ENCODE measurements at places on chromosomes 3 and 15.

DNA sequence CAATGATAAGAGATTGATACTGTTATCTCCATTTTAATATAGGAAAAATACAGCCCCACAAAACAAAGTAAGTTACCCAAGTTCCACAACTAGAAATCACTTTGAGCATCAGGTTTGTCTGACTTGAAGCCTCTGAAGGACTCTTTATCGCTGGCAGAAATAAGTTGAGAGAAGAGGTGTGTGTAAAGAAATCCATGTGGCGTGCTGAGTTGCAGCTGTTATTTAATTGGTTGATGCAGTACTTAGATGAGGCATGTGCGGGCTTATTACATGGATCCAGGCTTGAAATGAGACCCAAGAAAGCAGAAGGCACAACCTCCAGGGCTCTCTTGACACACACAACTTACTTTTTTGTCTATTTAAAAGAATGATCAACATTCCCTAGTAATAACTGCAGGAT lies 221.3 kb downstream of the PDZRN3 start:
- no peak for DNase-seq

DNA sequence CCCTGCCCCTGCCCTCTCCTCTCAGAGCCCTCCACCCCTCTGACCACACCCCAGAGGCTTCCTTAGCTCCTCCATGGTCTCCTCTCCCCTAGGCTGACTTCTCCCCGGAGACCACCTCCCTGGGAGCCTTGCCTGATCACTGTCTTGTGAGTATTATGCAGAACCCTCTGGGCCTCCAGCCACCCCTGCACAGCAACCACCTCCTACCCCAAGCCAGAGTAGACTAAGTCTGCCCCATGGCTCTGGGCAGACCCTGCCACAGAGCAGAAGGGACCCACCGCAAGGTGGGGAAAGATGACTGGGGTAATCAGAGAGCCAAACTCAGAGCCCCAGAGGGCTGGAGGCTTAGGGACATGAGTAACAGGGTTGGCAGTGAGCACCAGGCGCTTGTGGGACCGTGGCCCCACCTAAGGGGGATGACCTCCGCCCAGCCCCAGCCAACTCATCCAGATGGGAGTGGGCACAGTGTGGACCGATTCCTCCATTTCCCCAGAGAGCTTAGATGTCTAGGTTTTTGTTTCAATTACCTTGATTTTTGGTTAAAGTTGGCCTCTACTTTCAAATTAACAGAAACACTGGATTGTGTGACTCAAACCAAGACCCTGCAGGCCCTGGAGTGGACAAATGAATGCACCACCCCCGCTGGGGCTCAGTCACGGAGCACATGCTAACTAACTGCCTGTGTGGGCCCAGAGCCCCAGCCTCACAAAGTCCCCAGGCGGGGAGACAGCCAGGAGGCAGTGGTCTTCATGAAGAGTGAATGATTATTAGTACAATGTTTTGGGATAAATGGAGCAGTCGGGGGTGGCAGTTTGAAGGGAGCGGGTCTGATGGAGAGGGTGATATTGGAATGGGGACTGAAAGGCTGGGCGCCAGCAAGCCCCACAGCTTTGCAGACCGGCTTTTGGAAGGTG lies 119.4 kb upstream of the PRR20G start:
- no peak for DNase-seq

- DNase-seq: peak; percentile 61
Observed at GRCh38 chr3:197298945-197299854, 788 bp upstream of the DLG1 start.

GRCh38 chr15:98408231-98408630 lies 240.1 kb upstream of the IGF1R start:
- no peak for DNase-seq

- no peak for DNase-seq
Observed at GRCh38 chr3:47041114-47041513, 61.6 kb downstream of the NBEAL2 start.

- no peak for DNase-seq
Observed at GRCh38 chr3:45507820-45508317, 86.7 kb upstream of the LIMD1 start.

DNA sequence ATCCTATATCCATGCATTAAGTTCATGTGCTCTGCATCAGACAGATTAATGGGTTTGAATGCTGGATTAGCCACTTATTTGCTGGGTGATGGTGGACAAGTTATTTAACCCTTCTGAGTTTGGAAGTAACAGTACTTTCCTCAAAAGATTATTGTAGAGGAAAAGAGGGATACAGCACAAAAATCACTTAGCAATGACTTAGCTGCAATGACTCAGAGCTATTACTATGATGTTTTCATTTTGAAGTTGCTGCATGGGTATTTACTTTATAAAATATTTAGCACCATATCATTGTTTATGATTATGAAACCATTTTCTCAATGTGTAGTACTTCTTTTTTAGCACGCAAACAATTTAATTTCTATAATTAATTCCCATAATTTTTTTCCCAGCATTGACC lies 248.4 kb downstream of the MYRIP start:
- DNase-seq: no peak

DNA sequence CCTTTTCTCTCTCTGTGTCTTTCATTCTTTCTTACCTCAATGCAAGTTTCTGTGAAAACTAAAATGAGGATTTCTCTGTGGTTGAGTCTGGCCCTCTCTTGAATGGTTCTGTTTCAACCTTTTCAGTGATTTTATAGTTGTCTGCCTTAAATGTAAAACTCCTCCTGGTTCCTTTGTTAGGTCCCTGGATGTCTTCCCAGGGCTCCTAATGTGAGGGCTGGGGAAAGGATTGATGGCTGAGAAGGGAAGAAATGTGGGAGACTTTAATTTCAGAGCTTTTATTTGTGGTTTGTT lies 90.6 kb upstream of the GRM7 start:
- no peak for DNase-seq

GRCh38 chr15:50066202-50066601 lies 52.8 kb downstream of the ATP8B4 start:
- DNase-seq: no peak

- DNase-seq: no peak
Observed at GRCh38 chr15:50113187-50113505, 5.9 kb downstream of the ATP8B4 start.

DNA sequence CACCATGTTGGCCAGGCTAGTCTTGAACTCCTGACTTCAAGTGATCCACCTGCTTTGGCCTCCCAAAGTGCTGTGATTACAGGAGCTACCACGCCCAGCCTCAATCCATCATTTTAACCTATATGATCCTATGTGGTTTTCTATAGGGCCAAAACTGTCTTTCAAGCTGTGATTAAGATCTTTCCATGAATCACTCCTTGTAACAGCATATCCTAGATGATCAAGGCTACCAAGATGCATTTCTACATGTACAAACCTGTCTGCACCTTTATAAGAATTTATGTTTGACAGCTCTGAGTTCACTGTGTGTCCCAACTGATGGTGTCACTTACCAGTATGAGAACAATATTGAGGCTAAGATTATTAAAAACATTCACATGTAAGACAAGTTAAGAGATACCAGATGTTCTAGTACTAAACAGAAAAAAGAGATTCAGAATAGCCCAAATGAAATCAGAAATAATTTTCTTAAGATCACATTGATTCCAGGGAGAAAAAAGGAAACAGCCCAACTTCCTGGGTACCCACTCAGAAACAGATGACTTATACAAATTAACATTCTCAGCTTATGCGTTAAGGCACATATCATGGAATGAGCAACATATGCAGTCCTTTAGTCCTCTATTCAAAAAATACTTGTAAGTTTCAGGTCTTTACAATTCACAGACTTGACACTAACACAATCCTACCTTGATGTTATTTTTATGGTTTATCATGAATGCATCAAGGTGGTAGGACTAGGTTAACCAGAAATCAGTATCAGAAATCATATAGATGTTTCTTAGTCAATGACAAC lies 24.8 kb upstream of the PPIB start:
- no peak for DNase-seq

GRCh38 chr3:119559441-119559963 lies at the start of gene CD80:
Gene CD80, minus strand, starts transcription at chr3:119559614. Its CDS starts 1,886 bp downstream, at chr3:119557728.
- peak; percentile 30 for DNase-seq

Measured in H54 (cell line).